Esophagus squamous epithelium (tissue), 5 donors: ENCODE measurements at places on chromosomes 5 and 9.

DNA sequence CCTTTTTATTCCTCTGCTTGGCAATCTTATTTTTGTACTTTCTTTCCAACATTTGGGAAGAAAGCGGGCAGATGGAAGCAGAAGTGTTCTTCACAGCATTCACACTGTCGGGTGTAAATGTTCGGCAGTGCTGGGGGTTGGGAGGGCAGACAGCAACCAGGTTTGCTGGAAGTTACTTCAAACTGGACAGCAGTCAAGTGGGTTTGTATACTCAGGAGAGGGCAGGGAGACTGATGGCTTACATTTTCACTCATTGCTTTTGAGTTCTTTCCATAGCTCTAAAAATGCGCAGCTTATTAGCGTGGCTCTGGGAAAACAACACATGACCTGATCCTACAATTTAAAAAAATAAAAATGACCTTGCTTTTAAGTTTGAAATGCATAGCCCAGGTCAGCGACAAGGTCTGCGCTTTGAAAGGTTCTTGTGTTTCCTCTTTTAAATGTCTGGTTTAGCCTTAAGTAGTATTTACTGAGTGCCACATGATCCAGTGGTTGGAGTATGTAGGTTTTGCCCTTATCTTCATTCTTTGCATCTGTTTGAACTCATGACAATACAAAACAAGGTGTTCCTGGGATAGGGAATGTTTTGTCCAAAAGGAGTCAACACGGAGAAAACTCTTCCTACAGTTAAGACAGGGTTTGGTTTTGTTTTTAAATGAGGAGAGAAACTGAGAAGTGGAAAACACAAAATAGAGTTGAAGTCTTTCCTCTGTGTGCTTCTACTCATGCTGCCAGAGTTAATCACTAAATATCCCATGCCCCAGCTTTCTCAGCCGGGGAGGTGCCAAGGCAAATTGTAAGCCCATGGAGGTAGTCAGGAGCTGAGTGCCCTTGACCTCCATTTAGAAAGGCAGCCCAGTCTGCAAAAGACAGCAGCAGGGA lies 132.7 kb upstream of the DMRT1 start:
- DNase-seq: no peak

- DNase-seq: no peak
Observed at GRCh38 chr9:107730666-107731065, 241.1 kb upstream of the KLF4 start.

DNA sequence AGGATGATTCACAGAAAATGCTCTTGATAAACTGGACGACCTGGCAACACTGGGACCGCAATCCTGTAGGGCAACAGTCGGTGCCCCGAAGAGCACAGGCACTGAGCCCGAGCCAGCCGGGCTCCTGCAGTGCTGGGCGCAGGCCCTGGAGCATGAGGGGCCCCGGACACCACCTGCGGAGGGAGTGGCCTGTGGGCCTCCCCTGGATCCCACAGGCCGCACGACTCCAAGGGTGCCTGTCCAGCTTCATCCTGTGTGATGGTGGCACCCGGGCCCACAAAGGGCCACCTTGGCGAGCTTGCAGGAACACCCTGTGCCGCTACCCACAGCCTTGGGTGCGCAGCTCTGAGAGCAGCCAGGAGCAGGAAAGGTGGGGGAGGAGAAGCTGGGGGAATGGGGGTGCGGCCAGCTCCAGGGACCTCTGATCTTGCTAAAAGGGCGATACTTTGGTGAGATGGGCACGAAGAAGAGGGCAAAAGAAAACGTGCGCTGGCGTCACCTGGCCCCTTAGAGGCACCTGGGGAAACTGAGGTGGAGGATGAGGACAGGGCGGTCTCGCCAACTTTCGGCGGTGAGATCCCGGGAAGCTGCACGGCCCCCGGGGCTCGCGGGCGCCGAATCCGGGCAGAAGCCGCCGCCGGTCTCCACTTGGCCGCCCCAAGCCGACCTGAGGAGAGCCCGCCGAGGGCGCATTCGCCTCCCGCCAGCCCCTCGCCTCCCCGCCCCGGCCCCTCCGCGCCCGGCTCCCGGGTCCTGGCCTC lies 722 bp downstream of the TBC1D9B start:
- no peak for DNase-seq

- DNase-seq: no peak
Observed at GRCh38 chr5:133032852-133033742, 6.7 kb upstream of the ZCCHC10 start.

- no peak for DNase-seq
Observed at GRCh38 chr5:102313912-102314311, 17.8 kb upstream of the SLCO4C1 start.

DNA sequence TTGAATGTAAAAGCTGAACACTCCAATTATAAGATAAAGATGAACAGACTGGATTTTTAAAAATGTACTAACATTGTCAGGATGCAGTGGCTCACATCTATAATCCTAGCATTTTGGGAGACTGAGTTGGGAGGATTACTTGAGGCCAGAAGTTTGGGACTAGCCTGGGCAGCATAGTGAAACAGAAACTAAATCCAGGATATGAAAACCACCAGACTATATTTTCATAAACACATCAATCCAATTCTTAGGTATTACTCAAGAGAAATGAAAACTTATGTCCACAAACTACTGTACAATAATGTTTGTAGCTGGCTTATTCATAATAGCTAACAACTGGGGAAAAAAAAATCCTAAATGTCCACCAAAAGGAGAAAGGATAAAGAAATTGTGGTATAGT lies 26.8 kb upstream of the NAA35 start:
- DNase-seq: no peak

- no peak for DNase-seq
Observed at GRCh38 chr9:6628704-6629103, 16.8 kb downstream of the GLDC start.

- no peak for DNase-seq
Observed at GRCh38 chr5:169914766-169915165, 65.5 kb downstream of the INSYN2B start.

DNA sequence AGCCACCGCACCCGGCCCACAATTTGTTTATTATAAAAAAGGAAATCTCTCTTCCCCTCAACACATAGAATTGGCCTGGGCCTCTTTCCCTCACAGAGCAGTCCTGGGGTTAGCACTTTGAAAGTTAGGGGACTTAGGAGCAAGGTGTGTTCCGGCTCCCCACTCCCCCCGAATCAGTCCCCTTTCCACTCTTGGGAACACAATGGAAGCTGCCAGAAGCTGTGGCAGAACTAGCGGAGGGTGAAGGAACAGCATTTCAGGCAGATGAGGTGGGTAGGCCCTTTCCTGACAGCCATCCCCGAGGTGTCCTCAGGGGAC lies 16.4 kb upstream of the C5orf47 start:
- DNase-seq: no peak

DNA sequence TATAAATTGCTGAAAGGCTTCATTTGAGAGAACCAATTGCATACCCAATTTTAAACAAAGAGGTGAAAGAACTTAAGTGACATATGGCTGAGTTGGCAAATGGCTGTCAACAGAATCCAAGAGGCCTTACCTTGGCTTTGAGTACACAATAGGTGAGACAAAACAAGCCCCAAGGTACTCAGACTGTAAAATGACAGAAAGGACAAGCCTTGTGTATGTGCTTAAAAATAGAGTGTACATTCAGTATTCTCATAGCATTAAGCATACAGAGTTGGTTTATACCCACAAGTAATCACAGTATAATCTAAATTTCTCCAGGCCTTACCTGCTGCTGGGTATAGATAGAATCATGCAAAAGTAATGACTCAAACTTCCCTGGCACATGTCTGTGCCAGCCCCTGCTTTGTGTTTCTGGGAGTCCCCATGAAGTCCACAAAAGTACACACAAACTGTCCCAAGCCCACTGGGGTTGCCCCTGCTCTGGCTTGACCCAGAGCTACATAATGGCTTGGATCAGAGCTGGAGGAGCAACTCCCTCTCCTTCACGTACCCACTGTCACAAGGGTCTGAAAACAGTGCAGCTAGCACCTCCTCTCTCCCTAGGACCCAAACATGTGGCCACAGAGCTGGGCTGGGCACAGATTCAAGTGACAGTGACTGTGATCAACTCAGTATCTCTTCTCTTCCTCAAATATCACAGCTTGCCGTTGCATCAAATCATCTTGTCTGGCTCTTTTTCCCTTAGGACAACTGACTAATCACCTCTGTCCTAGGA lies 250.8 kb downstream of the ENC1 start:
- no peak for DNase-seq

GRCh38 chr5:1730487-1730847 lies 69.2 kb downstream of the MRPL36 start:
- no peak for DNase-seq

- no peak for DNase-seq
Observed at GRCh38 chr5:179264783-179265513, 80.3 kb downstream of the ADAMTS2 start.

DNA sequence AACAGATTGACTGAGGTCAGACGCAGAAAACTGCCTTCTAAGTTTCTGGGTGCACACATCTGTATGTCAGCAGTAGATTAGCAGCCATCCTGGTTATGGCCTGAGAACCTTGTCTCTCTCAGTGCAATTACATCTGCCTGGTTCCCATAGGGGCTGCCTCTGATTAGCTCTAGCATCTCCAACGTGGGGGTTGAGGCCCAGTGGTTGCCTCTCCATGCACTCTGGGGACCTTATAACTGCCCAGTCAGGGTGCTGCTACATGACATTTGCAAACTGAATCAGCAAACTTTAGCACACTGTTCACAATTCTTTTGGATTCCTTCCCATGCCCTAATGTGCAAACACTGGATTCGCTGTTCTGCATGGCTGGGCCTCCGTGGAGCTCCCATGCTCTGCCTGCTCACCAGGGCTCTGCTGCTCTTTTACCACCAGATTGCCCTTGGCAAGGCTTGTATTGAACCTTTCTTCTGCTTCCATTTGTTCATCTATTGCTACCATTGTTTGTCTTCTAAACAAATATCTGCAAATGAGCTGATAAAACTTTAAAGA lies 36.2 kb downstream of the SNX18 start:
- DNase-seq: no peak

GRCh38 chr5:16005225-16005624 lies 174.4 kb downstream of the MARCHF11 start:
- DNase-seq: no peak
